Stimulated activated CD8-positive, alpha-beta memory T cell treated with anti-CD3 and anti-CD28 coated beads, Interleukin-7, amount 100 ng/mL, for 1 hour (primary cell): ENCODE measurements at places on chromosomes 6 and 20.

- DNase-seq: no peak
Measured at GRCh38 chr6:162408826-162409535, 318.6 kb downstream of the PRKN start.

GRCh38 chr6:129133770-129134192 is 250.8 kb downstream of the LAMA2 start:
- DNase-seq: no peak

DNA sequence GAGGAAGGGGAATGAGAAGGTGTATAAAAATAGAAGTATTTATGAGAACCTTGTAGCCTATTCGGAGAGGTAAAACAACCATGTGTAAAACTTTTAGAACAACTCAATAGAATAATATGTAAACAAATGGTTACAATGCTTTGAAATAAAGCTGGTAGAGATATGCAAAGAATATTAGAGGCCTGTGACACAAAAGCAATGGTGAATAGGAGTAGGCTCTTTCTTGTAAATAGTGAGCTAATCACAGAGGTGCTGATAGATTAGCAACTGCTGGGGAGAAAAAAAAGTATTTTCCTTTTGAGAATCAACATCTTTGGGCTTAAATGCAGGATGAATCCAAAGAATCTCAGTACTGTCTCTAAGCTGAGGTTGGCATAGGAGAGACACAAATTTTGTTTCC is 7.0 kb downstream of the TMEM200A start:
- DNase-seq: no peak

GRCh38 chr20:44039741-44040140 is 125.1 kb downstream of the TOX2 start:
- DNase-seq: no peak

DNA sequence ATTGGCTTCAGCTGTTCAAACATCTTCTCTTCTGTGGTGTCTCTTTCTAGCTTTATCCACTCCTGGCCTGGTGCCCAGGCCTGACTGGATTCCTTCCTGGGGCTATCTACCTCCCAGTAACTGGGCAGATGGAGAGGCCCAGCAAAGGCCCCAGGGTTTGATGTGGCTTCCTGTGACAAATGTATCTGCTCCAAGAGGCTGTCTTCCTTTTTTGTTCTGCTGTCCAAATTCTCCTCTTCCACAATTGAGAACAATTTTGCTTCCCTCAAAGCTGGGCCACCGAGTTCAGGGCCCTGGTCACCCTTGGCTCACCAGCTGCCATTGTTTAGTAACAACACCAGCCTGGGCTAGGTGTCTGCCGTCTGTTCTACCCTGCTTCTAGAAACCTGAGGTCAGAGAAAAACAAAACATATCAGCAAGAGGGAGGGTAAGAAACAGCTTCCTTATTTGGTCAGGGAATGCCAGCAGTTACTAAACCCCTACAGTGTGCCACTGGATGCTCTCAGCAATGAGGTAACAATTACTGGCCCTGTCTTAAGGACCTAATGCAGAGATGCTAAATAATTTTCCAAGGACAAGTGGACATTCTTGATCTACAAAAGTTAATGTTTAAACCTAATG is 3.9 kb downstream of the ZFP57 start:
- no peak for DNase-seq

DNA sequence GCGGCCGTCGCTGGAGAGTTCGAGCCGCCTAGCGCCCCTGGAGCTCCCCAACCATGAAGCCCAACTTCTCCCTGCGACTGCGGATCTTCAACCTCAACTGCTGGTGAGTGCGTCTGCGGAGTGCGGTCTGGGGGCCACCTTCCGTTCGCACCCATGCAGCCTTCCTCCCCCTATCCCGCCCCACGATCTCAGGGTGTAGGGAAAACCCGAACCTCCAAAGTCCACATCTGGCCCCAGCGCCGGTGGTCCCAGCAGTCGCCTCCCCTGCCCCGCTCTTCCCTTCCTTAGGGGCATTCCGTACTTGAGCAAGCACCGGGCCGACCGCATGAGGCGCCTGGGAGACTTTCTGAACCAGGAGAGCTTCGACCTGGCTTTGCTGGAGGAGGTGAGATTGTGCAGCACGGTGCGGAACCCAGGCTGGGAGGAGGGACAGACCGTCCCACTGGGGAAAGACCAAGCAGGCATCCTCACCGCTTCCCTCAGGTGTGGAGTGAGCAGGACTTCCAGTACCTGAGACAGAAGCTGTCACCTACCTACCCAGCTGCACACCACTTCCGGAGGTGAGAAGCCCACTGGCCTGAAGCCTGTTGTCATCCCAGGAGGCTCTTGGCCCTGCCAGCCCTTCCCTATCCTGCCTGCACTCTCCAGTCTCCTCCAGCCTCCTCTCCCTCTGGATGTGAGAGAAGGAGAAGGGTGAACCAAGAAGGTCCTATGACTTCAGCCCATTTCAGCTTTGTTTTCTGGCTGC is 719 bp downstream of the SMPD2 start:
- no peak for DNase-seq

GRCh38 chr6:33952016-33952415 is 148.2 kb upstream of the MLN start:
- DNase-seq: no peak

DNA sequence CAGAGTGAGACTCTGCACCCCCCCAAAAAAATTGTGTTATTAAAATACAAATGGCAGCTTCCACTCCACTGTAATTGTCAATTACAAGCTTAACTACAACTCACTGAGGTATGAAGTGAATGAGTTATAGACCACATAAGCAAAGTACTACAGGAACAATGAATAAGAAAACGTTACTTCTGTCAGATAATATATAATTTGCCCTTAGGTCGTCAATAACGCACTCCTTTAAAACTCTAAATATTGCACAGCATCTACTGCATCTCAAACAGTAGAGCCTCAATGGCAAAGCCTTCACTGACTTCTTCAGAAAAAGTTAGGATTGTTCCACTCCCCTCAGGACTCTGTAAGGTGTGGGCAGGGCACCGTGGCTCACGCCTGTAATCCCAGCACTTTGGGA is 2.0 kb upstream of the HBS1L start:
- DNase-seq: no peak

GRCh38 chr20:32784369-32785080 is 22.3 kb downstream of the DNMT3B start:
- no peak for DNase-seq

GRCh38 chr20:51365670-51366069 is 176.8 kb downstream of the NFATC2 start:
- DNase-seq: no peak

DNA sequence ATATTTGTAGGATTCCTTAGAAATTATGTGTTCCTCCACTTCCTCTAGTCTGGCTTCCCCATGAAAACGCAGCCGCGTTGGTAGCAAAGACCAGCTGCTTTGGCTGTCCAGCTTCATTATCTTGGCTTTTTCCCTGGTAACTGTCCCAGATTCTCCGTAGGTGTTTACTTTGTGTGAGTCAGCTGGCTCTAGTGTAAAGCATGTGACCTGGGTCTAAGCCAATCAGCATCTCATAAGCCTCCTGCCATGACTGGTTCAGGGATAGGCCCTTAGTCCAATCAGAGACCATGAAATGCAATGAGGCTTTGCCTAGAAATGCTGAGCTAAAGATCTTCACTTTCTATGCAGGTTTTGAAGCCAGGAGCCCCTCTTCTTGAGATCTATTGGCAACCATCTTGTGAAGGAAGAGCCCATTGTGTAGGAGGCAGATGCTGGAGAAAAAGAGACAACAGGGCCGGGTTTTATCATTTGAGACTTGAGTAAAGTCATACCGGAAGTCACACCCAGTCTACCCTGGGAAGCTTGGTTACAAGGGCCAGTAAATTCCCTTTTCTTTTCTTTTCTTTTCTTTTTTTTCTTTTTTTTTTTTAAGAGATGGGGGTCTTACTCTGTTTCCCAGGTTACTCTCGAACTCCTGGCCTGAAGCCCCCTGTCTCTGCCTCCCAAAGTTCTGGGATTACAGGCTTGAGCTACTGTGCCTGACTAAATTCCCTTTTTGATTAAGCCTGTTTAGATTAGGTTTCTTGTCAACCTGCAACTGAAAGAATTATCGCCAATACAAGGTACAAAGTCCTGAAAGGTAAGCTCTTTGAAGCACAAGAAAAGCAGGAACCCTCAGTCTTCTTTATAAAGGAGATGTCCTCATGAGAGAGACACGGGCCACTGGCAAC is 256.5 kb upstream of the RREB1 start:
- no peak for DNase-seq

- DNase-seq: no peak
Measured at GRCh38 chr20:25984933-25985332, 288.3 kb upstream of the ZNF337 start.

DNA sequence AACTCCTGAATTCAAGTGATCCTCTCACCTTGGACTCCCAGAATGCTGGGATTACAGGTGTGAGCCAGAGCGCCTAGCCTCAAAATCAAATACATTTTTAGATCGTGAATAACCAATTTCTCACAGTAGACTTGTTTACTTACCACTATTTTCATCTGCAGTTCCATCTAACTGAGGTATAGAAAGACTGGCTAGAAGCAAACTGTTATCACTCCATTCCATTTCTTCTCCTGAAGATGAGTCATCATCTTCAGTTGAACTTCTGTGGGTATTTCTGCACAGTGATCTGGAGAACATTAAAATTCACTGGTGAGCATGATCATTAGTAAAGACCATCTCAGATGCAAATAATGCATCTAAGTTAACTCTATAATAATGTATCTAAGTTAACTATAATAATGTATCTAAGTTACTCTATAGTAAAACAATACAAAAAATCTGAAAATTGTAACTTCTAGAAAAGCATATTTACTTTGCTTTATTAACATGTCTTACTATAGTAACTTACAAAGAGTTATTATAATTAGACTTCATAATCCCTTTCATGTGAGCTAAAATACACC is 105.4 kb downstream of the REV3L start:
- no peak for DNase-seq

DNA sequence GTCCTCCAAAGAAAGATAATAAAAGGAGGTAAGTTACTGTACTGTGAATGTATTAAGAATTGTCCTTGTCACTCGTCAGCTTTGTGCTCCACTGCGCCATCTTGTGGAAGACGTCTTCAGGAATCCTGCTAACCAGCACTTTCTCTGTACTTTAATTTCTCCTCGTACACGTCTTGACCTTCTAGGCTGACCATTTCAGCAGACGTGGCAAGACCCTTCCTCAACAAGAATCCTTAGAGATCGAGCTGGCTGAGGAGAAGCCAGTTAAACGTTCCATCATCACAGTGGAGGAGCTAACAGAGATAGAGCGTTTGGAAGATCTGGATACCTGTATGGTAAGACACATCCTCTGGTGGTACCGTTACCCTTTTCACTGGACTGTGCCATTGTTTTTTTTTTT is 95.5 kb upstream of the SCGN start:
- peak; percentile 67 for DNase-seq

DNA sequence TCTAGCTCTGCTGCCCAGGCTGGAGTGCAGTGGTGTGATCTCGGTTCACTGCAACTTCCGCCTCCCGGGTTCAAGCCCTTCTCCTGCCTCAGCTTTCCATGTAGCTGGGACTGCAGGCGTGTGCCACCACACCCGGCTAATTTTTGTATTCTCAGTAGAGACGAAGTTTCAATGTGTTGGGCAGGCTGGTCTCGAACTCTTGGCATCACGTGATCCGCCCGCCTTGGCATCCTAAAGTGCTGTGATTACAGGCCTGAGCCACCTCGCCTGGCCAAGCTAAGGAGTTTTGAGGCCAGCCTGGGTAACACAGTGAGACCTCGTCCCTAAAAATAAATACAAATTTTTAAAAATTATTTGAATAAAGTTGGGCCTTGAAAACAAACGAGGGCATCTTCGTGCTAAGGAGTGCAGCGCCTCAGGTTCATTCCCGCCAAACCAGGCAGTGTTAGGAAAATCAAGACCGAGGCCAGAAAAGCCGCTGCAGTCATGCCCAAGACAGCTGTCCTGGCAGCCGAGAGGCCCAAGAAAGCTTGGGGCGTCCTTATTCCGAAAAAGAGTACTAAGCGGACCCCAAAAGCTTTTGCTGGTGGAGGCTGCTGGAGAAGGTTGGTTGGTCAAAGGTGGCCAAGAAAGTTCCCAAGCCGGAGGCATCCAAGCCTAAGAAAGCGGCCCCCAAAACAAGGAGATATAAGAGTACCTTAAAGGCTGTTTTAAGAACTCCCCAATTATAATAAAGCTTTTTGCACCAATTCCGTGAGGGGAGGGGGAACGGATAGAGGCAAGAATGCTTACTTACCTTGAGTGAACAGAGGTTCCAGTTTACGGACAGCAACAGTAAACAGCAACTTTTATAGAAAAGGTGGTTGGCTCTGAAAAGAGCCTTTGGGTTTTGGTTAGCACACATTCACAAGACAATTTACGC is 109.0 kb downstream of the HFE start:
- DNase-seq: no peak
